ENCODE measurements at places on chromosomes 11 and 22.

GRCh38 chr11:5923427-5923776 lies 18.6 kb upstream of the OR56A3 start:
- DNase-seq: no peak

GRCh38 chr11:72676861-72677341 lies 2.7 kb upstream of the PDE2A start:
- peak; percentile 80 for DNase-seq

- no peak for DNase-seq
These were observed 46.8 kb downstream of the APIP start for GRCh38 chr11:34869425-34869824.

GRCh38 chr22:20420157-20420842 lies 17.3 kb downstream of the SCARF2 start:
- no peak for DNase-seq

DNA sequence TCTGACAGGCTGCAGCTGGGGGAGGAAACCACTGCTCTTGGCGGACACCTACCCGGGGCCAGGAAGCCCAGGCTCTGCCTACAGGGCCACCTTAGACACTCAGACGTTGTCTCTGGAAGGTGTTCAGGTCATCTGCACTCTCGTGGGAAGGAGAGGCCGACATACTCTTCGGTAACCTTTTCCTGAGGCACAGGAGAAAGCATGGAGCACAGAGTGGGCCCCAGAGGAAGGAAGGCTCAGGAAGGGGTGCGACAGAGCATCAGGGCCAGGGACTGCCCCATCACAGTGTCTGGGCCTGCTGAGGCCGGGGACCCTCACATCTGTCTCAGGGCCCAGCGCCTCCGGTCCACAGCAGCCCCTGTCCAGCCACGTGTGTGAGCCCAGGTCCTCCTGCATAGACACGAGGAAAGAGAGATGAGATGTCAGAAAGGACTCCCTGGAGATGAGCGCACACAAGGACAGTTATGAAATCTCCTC lies 18.2 kb upstream of the TUB start:
- no peak for DNase-seq

GRCh38 chr11:19651653-19652052 lies 61.0 kb upstream of the NAV2 start:
- no peak for DNase-seq

- no peak for DNase-seq
These were observed 1.8 kb downstream of the APOA4 start for GRCh38 chr11:116821050-116821918.

GRCh38 chr11:32462011-32462690 lies 26.8 kb upstream of the WT1 start:
- DNase-seq: no peak

DNA sequence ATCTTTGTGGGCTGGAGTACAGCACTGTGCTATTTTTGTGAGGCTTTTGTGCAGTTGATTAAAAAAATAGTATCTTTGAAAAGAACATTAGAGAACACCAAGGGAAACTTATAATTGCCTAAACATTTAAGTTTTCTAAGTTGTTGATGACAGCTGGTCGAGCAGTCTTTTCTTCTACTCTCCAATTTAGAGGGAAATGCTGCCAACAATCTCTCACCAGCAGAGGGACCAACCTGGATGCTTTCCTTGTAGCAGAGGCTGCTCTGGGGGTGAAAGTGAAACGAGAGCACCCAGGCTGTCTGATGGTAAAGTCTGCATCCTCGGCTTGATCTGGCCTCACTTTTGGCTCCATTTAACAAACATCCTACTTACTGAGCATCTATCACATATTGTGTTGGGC lies 1286.5 kb upstream of the TENM4 start:
- DNase-seq: no peak

DNA sequence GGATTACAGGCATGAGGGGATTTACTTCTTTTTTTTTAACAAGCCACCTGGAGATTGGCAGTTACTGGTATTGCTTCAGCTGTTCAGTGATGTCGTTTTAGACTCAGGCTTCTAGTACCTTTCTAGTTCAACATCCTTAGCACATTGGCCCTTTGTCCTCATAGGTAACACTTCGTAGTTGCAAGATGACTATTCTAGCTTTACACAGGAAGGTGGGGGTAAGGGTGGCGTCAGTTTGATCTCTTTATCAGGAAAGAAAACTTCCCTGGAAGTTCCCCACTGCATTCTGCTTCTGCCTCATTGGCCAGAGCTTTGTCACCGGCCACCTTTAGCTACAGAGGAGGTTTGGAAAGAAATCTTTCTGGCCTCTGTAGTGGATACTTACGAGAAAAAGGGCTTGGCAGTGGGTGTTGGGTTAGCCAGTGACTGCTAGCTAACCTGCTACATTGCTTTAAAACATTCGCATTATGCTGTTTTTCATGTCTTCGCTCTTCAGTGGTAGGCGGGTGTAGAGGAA lies 40.7 kb downstream of the SFI1 start:
- peak; percentile 78 for DNase-seq

DNA sequence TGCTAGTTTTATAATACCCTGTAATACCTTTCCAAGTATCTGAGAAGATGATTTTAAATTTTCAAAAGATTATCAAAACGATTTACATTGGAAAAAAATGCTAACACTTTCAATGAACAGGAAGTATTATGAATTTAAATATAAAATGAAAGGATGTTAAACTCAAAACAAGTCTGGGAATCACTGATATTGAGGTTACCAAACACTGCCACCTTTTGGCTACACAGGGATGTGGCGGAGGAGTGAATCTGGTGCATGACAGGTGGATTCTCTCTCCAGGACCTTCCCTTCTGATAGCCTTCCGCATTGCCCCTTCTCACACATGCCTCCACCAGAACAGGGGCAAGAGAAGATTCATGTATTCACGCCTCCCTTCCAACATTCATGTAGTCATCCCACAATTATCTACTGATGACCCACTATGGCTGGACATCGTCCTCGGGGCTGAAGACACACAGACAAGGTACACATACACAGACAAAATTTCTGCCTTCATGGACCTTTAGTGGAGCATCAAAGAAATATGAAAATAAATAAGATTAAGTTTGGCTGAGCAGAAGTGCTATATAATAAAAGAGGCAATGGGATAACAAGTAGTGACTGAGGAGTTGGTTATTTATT lies 34.7 kb downstream of the ATG16L2 start:
- peak; percentile 43 for DNase-seq

DNA sequence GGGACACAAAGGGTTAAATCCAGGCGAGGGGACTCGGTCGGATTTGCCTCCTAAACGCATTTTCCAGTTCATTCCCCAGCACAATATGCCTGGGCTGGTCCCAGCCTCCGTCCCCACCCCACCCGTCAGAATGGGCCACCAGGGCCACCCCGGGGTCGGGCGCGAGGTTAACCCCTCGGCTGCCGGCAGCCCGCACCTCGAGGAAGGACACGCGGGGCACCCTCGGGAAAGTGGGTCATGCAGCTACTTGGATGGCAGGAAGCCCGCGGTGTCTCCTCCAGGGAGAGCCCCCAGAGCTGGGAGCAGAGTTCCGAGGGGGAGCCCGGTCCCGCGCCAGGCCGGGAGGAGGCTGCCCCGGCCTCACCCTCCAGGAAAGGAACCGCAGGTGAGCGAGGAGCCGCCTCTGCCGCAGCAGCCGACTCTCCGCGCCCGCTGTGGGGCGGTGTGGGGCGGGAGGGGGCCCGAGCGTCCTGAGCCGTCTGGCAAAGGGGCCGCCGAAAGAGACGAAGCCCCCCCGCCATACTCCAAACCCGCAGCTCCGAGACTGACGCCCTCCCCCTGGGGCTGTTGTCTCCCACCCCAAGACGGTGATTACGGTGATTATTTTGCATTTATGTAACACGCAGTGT lies 1.4 kb downstream of the NECTIN1 start:
- DNase-seq: peak; percentile 42
